Stimulated activated CD4-positive, alpha-beta T cell treated with anti-CD3 and anti-CD28 coated beads, Interleukin-1b, Interleukin-23, amount 100 ng/mL, for 1 hour (primary cell): ENCODE measurements at places on chromosomes 7 and 10.

- no peak for DNase-seq
Measured at GRCh38 chr7:141231018-141231792, 157.3 kb downstream of the TMEM178B start.

DNA sequence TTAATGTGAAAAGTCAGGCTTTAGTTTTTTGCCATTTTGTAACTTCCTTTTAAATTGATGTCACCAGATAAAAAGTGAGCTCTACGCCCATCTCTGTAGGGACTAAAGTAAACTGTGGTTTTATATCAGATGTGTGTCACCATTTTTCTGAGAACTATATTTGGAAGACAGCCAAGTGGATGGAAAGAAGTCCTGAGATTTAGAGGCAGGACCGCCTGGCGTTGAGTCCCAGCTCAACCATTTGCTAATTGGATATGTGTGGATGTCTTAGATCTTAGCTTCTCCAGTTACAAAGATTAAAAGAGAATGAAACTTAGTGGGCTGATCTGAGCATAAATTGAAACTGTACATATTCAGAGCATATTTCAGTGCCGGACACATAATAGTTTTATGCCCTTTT is 691.6 kb upstream of the CELF2 start:
- no peak for DNase-seq

DNA sequence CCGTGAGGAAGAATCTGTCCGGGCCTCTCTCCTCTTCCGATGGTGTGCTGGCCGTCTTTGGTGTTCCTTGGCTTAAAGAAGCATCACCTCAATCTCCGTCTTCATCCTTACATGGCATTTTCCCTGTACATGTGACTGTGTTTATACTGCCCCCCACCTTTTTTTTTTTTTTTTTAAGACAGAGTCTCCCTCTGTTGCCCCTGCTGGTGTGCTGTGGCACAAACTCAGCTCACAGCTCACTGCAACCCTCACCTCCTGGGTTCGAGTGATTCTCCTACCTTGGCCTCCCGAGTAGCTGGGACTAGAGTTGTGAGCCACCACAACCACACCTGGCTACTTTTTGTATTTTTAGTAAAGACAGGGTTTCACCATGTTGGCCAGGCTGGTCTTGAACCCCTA is 121.9 kb upstream of the C7orf33 start:
- DNase-seq: no peak

GRCh38 chr7:77245015-77245755 is 45.6 kb upstream of the FGL2 start:
- no peak for DNase-seq

DNA sequence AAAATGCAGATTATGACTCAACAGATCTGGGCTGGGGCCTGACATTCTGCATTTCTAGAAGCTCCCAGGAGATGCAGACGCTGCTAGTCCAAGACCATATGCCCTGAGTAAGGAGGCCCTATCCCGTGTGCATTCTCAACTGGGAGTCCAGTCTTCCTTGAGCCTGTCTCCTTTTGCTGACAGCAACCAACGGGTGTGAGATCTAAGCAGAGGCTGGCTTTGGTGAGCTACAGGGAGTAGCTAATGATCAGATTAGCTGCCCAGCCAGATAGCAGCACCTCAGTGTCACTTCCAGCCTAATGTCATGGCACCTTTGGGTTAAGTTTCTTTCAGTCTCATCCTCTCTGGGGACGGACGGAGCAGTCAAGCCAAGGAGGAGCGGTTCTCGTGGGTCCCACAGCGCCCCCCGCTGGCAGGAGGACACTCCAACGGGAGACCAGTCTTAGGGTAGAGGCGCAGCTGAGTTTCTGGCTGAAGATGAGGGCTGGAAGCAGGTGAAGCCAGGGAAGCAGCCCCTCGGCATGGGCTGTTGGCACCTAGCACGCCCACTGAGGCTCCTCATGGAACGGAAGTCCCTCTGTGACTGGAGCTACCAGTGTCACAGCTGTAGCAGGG is 154.0 kb downstream of the CCDC3 start:
- no peak for DNase-seq

DNA sequence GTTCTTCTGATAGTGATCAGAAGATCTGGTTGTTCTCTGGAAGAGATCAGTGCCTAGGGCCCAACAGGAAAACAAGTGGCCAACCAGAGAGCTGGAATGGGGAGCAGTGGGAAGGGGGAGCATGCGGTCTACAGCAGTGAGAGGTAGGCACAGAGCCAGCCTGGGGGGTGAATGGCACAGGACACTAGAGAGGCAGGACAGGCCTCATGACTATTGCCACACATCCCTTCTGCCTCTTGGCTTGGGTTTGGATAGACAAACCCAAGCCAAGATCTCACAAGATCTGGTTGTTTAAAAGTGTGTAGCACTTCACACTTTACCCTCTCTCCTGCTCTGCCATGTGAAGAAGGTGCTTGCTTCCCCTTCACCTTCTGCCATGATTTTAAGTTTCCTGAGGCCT is 224.4 kb downstream of the ARHGAP12 start:
- DNase-seq: no peak

DNA sequence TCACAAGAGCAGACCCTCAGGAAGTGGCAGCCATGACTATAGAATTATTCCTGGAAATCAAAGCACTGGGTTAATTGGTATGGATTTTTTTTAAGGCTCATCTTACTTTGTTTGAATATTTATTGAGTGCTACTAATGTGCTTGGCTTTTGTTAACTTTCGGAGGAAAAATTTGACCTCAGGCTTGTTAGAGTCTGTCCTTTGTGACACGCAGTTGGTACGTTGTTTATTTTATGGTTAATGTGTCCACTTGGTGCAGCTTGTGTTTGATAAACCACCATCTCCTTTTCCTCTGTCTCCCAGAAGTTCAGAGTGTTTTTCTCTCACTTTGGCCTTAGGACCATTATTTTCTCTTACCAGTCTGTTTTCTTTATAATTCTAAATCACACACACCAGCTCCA is 268.6 kb downstream of the SDK1 start:
- DNase-seq: no peak

- no peak for DNase-seq
Measured at GRCh38 chr7:134703782-134704181, 57.1 kb downstream of the BPGM start.

DNA sequence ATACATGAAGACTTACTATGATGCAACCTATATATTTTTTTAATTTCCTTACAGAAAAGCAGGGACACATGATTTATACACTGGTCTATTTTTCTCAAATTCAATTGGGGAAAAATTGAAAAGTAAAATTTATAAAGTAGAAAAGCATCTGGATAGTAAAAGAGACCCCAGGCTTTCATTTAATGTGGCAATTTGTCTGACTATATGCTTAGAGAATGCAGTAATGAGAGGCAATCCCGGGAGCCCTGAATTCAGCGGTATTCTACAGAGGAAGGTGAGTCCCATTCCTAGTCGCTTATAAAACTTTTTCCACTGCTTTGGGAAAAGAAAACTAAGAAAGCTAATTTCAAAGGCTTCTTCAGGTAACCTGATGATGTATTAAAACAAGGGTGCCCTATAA is 167.1 kb downstream of the SEMA3D start:
- DNase-seq: no peak

GRCh38 chr7:78535655-78536054 is 737.1 kb downstream of the PHTF2 start:
- no peak for DNase-seq

- no peak for DNase-seq
Measured at GRCh38 chr10:100027416-100027815, 17.7 kb upstream of the DNMBP start.

DNA sequence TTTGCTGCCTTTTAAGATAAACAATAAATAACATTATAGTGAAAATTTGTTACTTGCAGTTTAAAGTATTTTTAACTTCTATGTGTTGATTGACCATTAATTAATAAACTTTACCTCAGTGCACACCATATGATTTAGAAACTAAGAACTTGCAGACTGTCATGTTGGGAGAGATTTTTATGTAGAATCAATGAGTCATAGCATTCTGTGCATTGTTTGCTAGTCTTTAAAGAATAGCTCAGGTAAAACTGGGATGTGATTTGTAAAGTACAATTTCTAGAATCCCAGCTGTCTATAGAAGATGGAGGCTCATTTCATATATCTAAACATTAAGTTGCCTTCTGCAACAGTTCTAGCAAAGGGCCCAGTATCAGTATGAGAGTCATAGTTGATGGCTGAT is 199.6 kb upstream of the SEMA3A start:
- no peak for DNase-seq

GRCh38 chr10:93852476-93853095 is 41.2 kb upstream of the SLC35G1 start:
- no peak for DNase-seq

DNA sequence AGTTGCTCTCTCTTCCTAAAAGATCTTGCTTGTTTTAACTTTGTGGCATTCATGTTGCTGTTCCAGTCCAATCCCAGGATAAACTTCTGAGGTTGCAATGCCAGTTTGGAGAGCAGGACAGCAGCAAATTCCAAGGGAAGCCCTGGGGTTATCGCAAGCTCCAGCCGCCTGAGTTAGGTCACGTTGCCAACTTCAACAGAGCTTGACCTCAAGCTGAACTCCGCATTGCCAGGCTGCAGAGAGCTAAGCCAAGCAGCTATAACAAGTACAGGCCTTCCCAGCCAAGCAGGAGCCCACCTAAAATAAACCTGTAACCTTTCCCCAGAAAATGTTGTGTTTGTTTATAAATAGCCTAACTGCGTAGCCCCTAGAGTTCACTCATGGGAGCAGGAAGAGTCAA is 138.9 kb upstream of the LYZL1 start:
- no peak for DNase-seq

- DNase-seq: no peak
Measured at GRCh38 chr7:131530137-131530536, 26.3 kb downstream of the PODXL start.

DNA sequence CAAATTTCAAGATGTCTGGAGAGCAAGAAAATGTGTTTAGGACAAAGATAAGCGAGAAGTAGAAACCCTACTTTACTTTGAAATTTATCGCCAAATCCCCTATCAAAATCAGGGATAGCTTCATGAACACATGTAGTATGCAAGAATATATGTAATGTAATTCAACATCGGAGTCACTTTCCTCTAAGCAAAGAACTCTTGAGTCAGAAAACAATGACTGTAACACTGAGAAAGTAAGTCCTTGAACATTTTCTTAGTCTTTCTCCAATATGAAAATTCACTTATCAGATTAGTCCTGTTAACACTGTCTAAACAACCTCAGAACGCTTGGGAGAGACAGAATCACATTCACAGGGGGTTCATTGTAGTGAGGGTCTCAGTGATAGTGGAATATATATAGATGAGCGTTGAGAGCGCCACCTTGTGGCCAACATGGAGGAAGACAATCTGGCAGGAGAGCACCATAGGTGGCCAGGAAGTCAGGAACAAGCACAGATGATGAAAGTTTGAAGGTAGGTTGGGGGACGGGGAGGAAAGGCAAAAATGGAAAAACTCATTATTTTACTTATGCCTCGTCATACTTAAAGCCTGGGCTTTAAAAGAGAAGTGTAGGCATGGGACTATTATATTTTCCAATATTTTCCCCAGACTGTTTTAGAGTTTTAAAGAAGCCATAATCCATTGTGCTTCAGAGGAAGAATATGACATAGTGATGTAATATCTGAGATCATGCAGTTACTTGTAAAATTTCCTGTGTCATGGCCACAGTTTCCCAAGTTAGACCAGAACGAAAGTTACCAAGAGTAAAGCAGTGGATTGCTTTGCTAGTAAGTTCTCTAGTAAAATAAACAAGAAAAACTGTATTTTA is 115.5 kb upstream of the GNAI1 start:
- DNase-seq: no peak

DNA sequence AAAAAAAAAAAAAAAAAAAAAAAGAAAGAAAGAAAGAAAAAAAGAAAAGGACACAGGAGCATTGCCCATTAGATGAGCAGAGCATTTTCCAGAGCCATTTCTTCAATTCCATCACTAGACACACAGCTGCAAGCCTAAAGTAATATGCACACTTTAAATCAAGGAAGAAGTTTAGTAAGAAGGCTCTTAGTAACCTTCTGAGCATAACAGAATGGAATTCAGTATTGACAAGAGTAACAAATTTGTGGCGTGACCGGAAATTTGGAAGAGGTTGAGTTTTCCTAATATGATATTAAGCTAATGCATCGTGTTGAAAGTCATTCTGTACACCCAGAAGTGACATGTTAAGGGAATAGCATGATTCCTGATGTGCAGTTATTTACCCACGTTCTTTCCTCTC is 35.3 kb downstream of the SMURF1 start:
- no peak for DNase-seq

GRCh38 chr10:71433768-71434744 is 37.3 kb downstream of the CDH23 start:
- no peak for DNase-seq

DNA sequence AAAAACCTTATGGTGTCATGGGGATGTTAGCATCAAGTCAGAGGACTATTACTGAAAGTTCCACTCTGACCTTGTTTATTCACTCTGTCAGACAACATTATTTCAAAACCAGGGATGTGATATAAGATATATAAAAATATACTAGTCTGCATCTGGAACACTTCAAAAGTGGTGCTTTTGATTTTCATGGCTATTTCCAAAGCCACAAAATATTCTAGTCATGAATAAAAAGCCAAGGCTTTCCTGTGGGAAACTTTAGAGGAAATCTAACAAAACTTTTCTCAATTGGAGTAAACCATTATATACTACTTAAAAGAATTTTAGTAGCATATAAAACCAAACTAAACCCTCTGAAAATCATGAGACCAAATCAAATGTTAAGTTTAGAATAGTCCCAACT is 205.2 kb downstream of the TMEM26 start:
- no peak for DNase-seq

- no peak for DNase-seq
Measured at GRCh38 chr7:38168890-38169570, 9.0 kb upstream of the STARD3NL start.

DNA sequence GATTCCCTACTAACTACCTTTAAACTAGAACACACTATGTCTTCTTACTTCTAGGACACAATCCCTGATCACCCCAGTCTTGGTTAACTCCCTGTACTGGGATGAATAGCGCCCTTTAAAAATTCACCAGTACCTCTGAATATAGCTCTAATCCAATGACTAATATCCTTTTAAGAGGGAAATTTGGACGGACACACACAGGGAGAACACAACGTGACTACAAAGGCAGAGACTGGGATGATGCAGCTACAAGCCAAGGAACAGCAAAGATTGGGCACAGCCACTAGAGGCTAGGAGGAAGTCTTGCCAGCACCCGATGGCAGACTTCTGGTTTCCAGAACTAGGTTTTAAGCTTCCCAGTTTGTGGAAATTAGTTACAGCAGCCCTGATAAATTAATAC is 81.4 kb downstream of the MALSU1 start:
- no peak for DNase-seq

DNA sequence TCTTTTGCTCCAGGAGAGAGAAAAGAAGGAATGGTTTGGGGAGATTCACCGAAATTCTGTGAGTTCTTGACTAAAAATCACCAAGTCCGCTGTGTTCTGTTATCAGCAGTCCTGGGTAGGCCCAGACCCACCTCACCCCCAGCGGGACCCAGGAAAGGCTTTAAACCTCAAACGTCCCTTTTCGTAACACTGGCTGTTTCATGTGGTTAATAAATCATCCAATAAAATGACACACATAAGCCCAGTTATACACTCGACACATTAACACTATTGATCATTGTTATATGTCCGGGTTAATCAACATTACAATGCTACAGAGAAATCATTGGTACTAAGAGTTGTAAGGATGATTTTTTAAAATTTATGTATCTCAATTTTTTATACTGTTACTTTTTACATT is 25.2 kb downstream of the DIP2C start:
- DNase-seq: no peak
